ENCODE measurements at places on chromosomes 4 and X.

- DNase-seq = no peak
Measured at GRCh38 chrX:96576368-96576767, 108.3 kb upstream of the DIAPH2 start.

GRCh38 chr4:21366312-21366711 lies 582.3 kb downstream of the KCNIP4 start:
- no peak for DNase-seq

DNA sequence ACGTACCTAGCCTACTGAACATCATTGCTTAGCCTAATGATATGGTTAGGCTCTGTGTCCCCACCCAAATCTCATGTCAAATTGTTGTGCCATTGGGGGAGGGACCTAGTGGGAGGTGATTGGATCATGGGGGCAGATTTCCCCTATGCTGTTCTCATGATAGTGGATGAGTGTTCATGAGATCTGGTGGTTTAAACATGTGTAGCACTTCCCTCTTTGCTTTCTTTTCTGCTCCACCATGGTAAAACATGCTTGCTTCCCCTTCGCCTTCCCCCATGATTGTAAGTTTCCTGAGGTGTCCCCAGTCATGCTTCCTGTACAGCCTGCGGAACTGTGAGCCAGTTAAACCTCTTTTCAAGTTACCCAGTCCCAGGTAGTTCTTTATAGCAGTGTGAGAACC lies 102.6 kb downstream of the RAPGEF2 start:
- DNase-seq = no peak

DNA sequence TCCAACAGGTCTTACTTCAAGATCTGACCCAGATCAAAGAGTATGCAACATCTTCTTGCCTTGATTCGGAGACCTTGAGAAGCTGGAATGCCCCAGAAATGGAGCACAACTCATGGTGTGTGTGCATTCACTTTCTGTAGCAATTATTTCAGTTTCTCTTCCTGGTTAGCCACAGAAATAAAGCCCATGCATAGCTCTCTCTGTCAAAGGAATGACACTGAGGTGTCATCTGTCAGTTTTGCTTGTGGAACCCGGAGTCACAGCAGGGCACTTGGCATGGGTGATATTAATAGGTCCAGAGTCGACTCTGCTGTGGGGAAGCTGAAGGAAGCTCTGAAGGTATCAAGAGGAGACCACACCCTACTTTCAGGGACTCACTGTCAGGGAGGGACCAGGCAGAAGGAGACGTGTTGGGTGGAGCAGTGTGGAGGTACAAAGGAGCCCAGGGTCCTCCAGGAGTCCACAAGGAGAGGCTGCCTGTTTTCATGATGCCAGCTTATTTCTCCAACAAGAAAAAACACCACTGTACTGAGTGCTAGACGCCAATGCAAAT lies 10.7 kb downstream of the CLNK start:
- no peak for DNase-seq

DNA sequence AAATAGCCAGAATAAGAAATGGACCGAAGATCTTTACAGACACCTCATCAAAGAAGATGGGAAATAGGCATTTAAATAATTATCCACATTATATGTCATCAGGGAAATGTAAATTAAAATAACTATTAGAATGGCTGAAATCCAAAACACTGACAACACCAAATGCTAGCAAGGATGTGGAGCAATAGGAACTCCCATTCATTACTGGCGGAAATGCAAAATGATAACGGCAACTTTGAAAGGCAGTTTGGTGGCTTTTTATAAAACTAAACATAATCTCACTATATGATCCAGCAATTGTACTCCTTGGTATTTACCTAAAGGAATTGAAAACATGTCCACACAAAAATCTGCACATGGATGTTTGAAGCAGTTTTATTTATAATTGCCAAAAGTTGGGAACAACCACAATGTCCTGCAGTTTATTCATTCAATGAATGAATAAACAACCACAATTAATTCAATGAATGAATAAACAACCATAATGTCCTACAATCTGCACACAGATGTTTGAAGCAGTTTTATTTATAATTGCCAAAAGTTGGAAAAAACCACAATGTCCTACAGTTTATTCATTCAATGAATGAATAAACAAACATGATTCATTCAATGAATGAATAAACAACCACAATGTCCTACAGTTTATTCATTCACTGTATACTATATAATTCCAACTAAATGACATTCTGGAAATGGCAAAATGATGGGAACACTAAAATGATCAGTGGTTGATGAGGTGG lies 117.6 kb upstream of the PCDH18 start:
- DNase-seq = no peak

DNA sequence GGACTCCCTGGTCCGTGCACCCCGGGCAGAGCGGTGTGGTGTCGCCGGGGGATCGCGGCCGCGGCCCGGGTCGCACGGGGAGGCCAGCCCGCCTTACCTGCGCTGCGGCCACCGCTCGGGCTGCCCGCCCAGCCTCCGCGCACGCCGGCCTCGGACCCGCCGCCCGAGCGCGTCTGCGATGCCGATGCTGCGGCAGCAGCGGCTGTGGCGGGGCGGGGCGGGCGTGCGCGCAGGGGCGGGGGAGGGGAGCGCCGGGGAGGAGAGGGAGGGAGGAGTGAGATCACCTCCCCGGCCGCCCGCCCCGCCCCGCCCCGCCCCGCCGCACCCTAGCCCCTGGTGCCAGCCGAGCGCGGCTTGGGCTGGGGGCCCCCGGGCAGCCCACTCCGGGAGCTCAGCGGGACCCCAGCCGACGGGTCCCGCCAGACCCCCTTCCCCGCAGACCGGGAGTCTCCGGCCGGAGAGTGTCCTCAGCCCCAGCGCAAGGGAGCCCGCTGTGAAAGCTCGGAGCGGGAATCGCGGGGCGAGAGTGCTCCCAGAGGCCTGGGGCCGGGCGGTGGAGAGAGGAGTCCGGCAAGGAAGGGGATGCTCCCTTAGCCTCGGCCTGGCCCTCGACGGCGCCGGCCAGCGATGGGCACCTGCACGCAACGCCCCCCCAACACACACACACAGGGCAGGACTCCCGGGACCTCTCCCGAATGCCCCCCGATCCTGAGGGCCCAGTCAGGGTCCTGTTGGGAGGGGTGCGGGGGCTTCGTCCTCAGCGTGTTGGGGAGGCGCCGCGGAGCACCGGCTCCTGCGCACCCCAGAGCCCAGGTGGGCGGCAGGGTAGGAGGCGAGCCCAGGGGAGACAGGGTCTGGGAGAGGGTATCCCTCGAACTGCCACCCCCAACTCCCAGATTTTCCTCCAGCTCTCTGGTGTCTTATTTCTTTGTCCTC lies at the start of gene L1CAM:
Gene L1CAM (minus strand): TSS at position 206 of the 936 bp plus-strand sequence. CDS start 10,337 bp downstream, outside the sequence.
- DNase-seq = no peak

DNA sequence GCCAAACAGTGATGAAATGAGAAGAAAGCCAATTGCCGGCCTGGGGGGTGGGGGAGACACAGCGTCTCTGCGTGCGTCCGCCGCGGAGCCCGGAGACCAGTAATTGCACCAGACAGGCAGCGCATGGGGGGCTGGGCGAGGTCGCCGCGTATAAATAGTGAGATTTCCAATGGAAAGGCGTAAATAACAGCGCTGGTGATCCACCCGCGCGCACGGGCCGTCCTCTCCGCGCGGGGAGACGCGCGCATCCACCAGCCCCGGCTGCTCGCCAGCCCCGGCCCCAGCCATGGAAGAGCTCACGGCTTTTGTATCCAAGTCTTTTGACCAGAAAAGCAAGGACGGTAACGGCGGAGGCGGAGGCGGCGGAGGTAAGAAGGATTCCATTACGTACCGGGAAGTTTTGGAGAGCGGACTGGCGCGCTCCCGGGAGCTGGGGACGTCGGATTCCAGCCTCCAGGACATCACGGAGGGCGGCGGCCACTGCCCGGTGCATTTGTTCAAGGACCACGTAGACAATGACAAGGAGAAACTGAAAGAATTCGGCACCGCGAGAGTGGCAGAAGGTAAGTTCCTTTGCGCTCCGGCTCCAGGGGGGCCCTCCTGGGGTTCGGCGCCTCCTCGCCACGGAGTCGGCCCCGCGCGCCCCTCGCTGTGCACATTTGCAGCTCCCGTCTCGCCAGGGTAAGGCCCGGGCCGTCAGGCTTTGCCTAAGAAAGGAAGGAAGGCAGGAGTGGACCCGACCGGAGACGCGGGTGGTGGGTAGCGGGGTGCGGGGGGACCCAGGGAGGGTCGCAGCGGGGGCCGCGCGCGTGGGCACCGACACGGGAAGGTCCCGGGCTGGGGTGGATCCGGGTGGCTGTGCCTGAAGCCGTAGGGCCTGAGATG lies at the start of gene SHOX:
Gene SHOX (plus strand): TSS at position 180 of the 885 bp plus-strand sequence. CDS start 107 bp downstream, at position 287.
- DNase-seq = no peak

DNA sequence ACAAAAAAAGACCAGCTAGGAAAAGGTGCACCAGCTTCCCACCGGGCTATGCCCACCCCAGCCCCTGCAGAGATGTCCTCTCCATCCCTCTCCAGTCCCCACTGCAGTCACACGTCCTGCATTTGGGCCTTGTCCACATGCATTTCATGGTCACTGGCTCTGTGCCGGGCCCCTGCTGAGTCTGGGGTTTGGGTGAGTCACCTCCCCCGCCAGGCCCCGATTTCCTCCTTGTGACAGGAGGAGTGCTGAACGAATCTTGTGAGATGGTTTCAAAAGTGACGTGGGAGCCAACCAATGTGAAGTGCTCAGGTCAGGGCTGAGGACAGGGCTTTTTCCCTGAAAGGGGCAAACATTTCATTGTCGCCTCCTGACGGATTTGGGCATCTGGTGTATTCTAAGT lies 7.1 kb downstream of the CPZ start:
- DNase-seq = no peak

DNA sequence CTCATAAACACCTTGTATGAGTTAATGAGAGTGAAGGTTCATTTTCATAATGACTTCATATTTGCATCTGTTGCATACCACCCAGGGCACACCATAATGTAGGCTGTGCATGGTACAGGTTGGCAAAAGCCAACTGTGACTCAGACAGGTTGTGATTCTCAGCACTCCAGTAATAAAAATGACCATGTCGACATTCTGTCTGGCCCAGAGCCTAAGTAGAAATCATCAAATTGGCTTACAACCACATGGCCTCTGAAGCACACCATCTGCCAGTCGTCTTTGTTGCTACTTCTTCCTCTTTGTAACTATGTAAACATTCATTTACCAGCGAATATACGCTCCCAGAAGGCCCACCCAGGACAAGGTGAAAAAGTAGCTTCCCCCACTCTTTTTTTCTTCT lies 459.5 kb downstream of the GASK1B start:
- DNase-seq = no peak

- no peak for DNase-seq
Measured at GRCh38 chr4:121827853-121828252, 4.2 kb upstream of the CCNA2 start.

GRCh38 chrX:10175319-10175871 lies 18.6 kb downstream of the CLCN4 start:
- DNase-seq = no peak

DNA sequence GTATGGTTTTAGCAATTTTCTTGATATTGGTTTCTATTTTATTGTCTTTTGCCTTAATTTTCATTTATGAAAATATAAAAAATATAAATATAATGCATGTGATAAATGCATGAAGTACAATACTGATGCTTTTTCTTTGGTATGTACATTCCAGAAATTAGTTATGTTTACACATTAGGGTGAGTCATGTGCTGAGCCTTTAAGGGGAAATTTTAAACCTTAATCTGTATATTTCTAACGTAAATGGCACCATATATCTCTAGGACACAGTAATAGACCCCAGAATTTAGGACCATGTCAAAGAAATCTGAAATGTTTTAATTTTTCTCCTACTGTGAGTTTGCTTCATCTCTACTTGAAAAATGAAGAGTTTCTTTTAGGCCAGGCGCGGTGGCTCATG lies 117.8 kb upstream of the SPRY1 start:
- DNase-seq = no peak

DNA sequence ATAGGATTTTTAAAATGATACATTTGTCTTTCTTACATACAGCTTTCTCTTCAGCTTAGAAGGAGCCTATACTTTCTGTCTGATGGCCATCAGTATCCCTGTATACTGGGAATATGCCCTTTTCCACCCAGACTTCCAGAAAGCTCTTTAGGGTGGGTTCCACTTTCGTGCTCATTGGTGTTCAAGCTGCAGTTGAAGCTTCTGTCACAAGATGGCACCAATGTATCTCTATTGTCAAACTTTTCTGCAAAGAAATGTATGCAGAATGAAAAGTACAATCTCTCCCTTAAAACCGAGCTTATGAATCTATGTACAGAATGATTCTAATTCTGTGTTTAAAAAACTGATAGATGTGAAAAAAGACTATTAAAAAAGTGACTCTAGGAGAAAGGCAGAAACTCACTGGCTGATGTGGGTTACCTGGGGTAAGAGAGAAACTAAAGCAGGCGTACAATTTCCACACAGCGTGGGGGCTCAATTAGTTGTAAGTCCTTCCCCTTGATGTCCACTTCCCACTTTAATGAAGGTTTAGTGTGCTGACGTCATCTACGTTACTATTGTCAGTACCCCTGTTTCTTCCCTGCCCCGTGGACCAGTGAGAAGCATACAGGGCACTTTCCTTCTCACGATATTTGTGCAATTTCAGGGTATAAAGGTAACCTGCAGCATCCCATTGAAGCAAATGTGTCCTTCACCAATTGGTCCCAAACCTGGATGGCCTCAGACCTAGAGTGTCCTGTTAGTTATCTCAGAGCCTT lies 57.3 kb upstream of the TCEAL2 start:
- peak; percentile 3 for DNase-seq

DNA sequence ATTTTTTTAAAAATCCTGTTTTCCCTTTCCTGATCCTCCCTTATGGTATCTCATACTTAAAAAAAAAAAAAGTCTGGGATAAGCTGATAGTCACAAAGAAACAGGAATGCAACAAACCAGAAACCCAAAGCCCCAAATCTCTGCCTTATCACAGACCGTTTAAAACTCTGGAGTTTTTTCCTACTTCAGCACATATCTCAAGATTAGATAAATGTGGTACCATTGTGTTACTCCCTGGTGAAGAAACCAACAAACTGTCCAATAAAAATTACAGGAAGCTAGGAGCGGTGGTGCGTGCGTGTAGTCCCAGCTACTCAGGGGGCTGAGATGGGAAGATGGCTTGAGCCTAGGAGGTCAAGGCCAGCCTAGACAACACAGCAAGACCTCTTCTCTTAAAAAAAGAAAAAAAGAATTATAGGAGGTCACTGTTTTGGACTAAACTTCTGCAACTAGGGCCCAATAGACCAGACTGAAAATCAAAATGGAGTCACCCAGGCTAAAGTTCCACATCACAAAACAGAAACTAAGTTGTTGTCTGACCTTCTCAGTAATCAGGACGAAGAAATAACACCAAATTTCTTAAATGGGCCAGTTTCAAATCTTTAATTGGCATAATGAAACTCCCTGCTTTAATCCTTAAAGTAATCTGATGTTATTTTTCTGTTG lies 51.9 kb downstream of the RBM47 start:
- no peak for DNase-seq

GRCh38 chrX:112654871-112655270 lies 24.9 kb downstream of the LHFPL1 start:
- DNase-seq = no peak

GRCh38 chrX:94751611-94752010 lies 1077.6 kb downstream of the FAM133A start:
- no peak for DNase-seq
